ENCODE measurements at places on chromosomes 5 and 9.

DNA sequence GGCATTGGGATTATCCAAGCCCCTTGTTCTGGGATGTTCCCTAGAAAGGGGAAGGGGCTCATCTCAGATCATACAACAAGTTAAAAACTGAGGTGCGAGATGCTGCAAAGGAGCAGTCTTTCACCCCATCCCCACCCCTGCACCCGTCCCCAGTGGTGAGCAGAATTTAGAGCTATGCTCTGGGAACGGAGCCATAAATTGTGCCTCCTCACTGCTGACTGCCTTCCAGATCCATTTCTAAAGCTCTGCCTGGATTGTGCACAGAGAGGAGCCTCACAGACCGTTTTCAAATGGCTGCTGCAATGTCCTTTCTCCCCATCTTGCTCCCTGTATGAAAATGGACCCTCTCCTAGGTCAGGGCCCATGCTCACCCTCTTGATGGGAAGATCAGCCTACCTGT is 8.3 kb downstream of the SLC25A48 start:
- no peak for DNase-seq

GRCh38 chr9:93196096-93197055 is 12.4 kb downstream of the WNK2 start:
- no peak for DNase-seq

- no peak for DNase-seq
Measured at GRCh38 chr5:6188344-6188743, 190.0 kb downstream of the MED10 start.

DNA sequence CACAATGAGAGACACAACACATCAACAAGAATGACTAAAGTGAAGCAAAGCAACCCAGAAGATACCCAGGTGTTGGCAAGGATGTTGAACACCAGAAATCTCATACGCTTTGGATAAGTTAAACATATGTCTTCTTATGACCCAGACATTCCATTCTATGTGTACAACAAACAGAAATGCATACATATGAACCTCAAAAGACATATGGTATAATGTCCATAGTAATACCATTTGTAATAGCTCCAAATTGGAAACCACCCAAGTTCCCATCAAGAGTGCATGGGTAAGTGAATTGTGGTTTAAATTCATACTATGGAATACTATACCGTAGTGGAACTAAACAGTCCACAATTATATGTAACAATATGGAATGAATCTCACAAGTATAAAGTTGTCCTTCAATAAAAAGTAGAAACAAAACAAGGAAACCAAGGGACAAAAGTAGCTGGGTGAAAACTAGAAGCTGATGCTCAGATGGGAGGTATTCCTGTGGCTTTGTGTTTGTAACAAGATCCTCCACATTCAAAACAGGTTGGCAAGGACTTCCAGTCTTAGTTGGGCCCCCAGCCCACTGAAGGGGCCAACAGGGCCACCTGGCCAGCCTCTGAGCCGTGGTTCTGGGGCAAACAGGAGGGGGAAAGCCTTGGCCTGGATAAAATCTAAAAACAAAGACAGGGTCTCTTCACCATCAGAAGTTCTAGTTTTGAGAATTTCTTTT is 171.8 kb upstream of the PITX1 start:
- DNase-seq, result no peak

DNA sequence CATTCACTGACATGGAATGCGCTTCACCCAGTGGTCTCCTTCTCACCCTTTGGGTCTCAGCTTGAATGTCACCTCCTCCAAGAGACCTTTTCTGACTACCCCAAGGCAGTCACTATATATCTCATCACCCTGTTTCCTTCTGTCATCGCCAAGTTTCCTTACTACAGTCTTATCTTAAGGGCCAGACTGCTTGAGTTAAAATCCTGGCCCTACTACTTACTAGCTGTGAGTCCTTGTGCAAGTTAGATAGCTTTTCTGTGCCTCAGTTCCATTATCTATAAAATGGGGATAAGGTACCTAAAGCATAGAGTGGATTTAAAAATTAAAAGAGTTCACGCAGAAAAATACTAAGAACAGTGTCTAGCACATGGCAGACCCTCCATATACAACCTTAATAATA is 132.4 kb downstream of the GABBR2 start:
- no peak for DNase-seq

- DNase-seq, result no peak
Measured at GRCh38 chr5:56094579-56095361, 100.0 kb upstream of the IL6ST start.

DNA sequence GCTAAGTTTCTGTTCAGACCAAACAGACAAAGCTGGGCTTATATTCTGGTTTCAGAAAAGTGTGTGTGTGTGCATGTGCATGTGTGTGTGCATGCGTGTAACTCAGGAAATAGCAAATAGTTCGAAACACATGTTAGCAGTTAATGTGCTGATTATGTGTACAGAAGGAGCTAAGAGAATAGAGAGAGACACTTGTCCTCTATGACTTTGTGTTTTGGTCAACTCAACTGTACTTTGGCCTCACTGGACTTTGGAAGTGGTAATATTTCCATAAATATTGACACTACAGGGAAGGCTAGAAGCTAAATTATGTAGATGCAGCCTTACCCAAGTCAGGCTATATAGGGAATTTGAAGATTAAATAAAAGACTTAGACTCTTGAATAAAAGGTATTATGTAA is 155.5 kb downstream of the RAB3C start:
- no peak for DNase-seq

DNA sequence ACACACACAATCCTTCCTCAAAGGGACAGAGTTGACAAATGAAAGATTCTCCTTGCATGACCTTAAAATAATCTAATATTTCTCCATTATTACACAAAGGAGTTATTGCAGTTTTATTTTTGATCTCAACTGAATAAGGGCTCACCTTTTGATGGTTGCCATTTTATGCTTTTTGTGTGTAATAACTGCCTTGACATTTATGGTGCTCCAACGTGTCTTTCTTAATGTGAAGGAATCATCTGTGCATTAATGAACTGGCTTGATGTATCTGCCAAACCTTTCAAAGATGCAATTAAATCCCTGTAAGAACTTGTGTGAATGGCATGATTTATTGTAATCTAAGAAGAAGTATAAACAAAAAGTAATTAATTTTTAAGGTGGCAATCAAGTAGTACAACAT is 1519.8 kb upstream of the CDH9 start:
- no peak for DNase-seq

- DNase-seq, result no peak
Measured at GRCh38 chr9:18493451-18493993, 19.6 kb downstream of the ADAMTSL1 start.

GRCh38 chr9:88923092-88923491 is 68.2 kb upstream of the S1PR3 start:
- no peak for DNase-seq

GRCh38 chr9:94649100-94649819 is 9.9 kb upstream of the FBP1 start:
- DNase-seq, result no peak

- no peak for DNase-seq
Measured at GRCh38 chr5:179795863-179796833, 2.4 kb downstream of the LTC4S start.

GRCh38 chr5:6713274-6714225 is at the start of gene TENT4A:
TENT4A (plus strand) TSS chr5:6713432; CDS start chr5:6713984, 552 bp downstream.
- DNase-seq, result no peak

GRCh38 chr9:3473405-3473804 is 52.4 kb downstream of the RFX3 start:
- no peak for DNase-seq

GRCh38 chr5:1130218-1130946 is 18.5 kb upstream of the SLC12A7 start:
- DNase-seq, result no peak

DNA sequence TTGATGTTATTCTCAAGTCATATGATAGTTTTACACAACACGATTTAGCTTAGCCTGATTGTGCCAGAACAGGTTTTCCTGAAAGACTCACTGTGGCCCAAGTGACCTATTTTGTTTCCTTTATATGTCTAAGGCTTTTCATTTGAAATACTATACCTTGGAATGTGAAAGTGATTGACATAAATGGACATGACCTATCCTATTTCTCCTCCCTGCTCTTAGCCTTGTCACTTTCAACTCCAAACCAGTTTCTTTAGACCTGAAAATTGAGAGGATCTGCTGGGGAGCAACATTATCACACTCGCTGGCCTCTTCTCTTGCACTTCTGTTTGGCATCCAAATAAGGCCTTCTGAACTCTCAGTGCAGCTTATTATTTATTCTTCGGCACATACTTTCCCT is 496.8 kb downstream of the MAT2B start:
- no peak for DNase-seq

- DNase-seq, result no peak
Measured at GRCh38 chr9:114806526-114806900, 674 bp upstream of the TNFSF15 start.

DNA sequence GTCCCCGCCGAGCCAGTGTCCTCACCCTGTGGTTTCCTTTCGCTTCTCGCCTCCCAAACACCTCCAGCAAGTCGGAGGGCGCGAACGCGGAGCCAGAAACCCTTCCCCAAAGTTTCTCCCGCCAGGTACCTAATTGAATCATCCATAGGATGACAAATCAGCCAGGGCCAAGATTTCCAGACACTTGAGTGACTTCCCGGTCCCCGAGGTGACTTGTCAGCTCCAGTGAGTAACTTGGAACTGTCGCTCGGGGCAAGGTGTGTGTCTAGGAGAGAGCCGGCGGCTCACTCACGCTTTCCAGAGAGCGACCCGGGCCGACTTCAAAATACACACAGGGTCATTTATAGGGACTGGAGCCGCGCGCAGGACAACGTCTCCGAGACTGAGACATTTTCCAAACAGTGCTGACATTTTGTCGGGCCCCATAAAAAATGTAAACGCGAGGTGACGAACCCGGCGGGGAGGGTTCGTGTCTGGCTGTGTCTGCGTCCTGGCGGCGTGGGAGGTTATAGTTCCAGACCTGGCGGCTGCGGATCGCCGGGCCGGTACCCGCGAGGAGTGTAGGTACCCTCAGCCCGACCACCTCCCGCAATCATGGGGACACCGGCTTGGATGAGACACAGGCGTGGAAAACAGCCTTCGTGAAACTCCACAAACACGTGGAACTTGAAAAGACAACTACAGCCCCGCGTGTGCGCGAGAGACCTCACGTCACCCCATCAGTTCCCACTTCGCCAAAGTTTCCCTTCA is 1.4 kb downstream of the GLIS3 start:
- DNase-seq, result no peak

DNA sequence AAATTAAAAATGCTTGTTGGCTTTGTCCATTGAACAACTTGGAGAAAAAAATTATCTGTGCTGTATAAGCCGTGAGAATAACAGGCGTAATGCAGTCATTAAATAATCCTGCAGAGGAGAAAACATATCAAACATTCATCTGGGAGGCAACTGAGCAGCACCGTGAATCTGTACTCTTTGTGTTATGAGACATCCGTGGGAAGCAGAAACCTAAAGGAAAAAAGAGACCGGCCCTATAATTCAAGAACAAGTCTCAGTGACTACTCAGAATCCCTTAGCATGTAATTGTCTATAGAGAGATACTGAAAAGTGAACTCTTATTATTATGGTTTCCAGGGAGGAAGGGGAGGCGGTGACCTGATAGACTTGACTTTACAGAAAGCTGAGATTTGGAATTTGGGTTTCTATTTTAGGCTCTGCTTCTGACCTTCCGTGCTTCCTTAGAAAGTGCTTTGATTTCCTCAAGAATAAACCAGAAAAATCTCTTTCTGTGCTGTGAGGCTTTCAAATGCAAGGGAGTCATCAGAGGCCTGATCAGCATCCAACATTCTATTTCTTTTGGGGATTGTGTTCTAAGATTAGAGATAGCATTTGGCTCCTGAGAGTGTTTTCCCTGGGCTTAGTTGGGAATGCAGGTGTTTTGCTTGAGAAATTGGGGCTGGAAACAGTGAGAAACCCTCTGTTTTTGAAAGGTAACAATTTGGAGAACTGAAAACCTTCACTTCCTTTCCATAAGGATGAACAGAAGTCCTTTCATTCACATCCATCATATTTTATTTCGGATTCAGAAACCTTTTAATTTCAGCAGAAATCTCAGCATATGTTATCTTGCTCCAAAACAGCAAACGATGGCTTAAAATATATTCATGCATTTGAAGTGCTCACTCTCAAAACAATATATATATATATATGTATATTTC is 296.7 kb downstream of the CSNK1G3 start:
- DNase-seq, result no peak

DNA sequence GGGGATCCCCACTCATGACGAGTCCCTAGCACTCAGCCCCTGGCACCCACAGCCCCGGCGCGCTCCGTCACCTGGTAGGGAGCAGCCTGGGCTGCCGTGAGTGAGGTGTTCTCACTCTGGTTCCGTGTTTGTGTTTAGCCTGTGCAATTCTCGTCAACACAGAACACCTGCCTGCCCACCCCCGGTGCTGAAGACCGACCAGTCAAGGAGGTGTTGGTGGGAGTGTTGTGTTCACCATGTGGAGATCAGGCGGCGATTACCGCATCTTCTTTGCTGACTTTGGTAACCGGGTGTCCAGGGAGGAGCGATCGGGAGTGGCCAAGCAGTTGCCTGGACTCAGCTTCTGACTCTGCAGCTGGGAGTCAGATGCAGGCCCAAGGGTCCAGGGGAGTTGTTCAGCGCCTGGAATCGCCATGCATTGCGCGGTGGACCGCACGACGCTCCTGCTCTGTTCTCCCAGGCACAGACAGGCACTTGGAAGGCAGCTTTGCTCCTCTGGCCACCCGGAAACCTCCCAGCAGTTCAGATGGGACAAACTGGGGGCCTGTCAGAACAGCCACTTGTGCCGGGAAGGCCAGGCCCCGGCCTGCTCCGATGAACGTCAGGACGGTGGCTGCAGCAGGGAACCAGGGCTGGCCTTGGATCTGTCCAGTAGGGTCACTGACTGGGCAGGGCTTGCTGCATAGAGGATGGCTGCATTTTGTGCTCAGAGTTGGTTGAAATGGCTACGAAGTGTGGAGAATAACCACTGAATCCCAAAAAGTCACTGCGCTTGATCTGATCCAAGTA is 28.2 kb downstream of the EXOC3 start:
- no peak for DNase-seq

GRCh38 chr9:27715651-27716050 is 142.4 kb upstream of the C9orf72 start:
- no peak for DNase-seq

DNA sequence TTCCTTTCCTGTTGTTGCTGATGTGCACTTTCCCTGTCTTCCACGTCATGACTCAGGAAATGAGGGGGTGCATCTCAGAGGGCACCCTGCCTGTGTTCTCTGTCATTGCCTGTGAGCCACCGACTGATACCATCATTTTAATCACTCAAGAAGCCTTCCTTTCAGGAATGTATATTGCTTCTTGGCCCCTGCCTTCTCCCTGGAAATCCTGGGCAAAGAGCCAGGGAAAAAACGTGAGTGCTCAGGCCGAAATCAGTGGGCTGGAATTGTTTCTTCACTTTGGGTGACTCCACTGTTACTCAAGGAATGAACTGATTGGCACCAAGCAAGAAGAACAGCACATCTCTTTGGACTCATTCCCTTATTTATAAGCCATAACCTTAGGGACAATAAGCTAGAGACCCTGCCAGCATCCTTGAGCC is 126.1 kb downstream of the SNX18 start:
- DNase-seq, result no peak

DNA sequence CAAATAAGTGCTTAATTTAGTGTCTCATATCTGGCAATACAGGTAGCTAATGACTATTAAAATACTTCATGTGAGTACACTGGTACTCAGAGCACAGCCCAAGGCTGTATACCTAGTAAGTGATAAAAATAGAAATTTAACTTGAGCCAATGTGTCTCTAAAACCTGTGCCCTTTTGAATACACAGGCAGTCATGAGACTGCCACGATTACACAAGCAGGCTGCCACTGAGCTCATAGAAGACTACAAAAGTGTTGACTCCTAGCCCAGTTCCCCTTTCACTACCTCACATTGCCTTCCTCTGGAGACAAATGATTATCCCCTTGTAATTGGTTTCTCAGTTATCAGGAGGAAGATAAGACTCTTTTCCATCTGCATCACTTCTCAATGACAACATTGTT is 66.3 kb upstream of the PAPPA start:
- no peak for DNase-seq

- no peak for DNase-seq
Measured at GRCh38 chr5:108857905-108858304, 110.2 kb downstream of the FER start.

All from stimulated activated CD8-positive, alpha-beta memory T cell treated with anti-CD3 and anti-CD28 coated beads, Interleukin-4, amount 100 ng/mL, for 4 hours (primary cell).